ENCODE measurements at places on chromosomes 1 and 21.

DNA sequence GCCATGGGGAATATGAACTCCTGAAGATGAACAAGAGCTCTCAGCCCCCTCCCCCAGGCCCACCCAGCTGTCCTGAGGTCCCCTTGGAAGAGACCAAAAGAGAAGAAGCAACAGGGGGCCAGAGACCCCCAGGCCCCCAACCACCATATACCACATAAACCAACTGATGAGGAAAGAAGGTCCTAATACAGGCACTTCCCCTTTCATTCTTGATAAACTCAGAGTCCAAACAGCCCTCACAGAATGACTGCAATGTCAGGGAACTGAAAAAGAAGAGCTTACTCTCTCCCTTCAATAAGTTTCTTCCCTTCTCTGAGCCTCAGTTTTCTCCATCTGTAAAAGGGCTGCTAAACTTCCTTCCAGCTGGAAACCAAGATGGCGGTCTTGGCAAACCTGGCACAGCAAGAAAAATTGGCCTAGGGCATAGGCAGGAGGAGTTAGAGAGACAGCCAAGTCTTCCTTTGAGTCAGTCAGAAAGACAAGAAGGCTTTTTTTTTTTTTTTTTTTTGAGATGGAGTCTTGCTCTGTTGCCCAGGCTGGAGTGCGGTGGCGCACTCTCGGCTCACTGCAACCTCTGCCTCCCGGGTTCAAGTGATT is 90.5 kb downstream of the VWA5B1 start:
- DNase-seq, result no peak

DNA sequence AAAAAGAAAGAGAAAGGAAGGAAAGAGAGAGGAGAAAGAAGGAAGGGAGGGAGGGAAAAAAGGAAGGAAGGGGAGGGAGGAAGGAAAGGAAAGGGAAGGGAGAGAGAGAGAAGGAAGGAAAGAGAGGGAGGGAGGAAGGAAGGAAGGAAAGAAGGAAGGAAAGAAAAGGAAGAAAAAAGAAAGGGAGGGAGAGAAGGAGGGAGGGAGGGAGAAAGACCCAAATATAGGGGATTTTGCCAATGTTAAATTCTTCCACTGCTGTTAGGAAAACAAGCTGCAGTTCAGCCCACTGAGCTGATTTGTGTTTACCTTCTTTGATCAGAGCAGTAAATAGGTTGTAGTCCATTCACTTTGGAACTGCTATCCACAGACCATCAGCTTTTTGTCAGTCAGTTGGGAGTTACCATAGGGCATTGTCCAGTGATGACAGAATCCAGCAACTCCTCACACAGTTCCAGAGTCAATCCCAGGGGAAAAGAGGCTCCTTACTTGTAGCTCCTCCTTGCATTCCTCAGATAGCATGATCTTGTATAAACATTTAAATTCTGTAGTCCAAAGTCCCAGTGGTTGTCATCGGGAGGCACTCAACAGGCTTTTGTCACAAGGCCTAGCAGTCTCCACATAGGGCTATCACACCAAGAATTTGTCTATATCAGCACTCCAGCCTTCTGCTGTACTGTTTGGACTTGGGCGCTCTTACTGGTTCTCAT is 13.5 kb upstream of the PPP1R8 start:
- DNase-seq, result no peak

- no peak for DNase-seq
These were observed 688.1 kb downstream of the PLA2G4A start for GRCh38 chr1:187516874-187517273.

DNA sequence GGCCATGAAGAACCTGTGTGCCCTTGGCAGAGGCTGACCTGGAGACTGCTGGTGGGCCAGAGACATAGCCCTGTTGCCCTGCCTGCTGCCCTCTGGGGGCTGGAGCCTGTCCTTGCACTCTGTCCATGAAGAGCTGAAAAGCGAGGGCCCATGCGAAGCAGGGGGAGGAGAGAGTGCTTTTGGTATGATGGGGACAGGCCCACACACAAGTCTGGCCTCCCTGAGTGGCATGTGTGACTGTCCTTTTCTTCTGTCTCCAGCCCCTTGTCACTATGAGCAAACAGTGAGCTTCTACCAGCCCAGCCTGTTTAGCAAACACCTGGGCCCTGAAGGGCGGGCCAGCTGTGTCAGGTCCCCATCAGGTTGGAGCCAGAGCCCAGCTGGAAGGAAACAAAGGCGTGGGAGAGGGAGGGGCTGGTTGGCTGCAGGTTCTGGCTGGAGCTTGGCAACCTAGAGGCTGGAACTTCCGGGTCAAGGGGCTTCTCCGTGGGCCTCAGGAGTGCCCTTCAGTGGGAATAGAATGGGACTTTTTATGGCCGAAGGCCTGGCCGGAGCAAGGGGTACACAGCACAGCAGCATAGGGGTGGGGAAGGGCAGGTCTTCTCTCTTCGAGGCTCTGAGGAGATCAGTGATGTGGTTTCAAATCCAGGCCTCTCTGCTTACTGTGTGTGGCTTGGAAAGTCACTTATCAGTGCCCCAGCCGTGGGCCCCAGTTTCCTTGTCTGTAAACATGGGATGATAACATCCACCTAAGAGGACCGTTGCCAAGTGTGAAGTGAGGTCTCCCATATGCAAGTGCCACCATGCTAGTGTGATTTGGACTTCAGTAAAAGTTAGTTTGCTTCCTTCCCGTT is 14.3 kb downstream of the QSOX1 start:
- DNase-seq, result no peak

- no peak for DNase-seq
These were observed 50.8 kb downstream of the HS2ST1 start for GRCh38 chr1:86965012-86965826.

DNA sequence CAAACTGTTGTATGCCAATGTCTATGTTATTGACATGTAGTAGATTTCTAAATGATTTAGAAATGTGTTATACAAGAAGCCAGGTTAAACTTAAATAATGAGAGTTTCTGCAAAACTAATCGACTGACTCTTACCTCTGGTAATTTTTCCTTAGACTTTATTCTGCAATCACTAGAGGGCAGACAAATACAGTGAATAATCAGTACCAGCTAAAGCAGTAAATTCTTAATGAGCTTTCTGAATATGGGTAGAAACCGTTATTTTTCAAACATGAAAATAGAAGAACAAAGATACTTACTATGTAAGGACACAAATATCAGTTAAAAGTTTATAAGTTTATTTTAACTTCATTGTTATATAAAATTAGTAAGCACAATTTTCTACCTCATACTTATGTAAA is 97.9 kb upstream of the RGS1 start:
- DNase-seq, result no peak

DNA sequence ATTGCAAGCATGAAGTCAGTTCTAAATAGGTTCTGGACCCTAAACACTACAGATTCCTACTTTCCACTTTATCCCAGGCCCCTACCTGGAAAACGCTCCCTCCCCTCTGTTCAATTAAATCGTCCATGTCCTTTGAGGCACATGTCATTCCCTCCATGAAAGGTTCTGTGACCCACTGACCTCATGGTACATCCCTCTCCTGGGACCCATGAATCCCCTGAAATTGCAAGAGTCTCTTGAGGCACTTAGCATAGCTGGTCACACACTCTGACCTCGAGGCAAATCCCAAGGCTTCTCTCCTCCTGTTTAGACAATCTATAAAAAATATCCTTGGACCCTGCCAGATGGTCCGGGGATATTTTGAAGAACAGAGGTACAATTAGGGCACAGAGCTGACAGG is 34.3 kb upstream of the KRTAP19-8 start:
- no peak for DNase-seq

- no peak for DNase-seq
These were observed 10.1 kb downstream of the C1orf162 start for GRCh38 chr1:111483876-111484275.

- DNase-seq, result no peak
These were observed 31.7 kb downstream of the CHML start for GRCh38 chr1:241608379-241609033.

GRCh38 chr1:50611675-50612074 is 188.4 kb upstream of the DMRTA2 start:
- no peak for DNase-seq

- DNase-seq, result no peak
These were observed 95.0 kb downstream of the SGIP1 start for GRCh38 chr1:66628926-66629325.

Measured in T-helper 22 cell (primary cell).